Activated T-helper 17 cell treated with anti-CD3 and anti-CD28 coated beads, Interleukin-2, amount 50 U/mL, for 72 hours (primary cell): ENCODE measurements at places on chromosomes 11 and 22. TPM values are rescaled to one million over a fixed set of nuclear protein-coding genes. Genes with fewer than 3 reads are reported as not detected.

Gene FOLR3
- total RNA-seq, result not detected

Gene CDC42BPG
- total RNA-seq, result 0.71 TPM

Gene CTTN
- total RNA-seq, result 36.1 TPM

Gene CTSD
- 59.1 TPM for total RNA-seq

Gene GRM5
- not detected for total RNA-seq

Gene SCT
- not detected for total RNA-seq

Gene LAYN
- total RNA-seq, result 1.4 TPM

Gene KRTAP5-1
- total RNA-seq, result not detected

Gene OR6A2
- 0.13 TPM for total RNA-seq

Gene OR52I2
- total RNA-seq, result not detected

Gene PPFIBP2
- 4.2 TPM for total RNA-seq

Gene MPZL2
- total RNA-seq, result 21.7 TPM

Gene FXYD2
- total RNA-seq, result not detected

Gene LRRC74B
- not detected for total RNA-seq

Gene SLC22A25
- total RNA-seq, result not detected

Gene ABCC8
- total RNA-seq, result not detected

Gene CACNA1I
- total RNA-seq, result 5.3 TPM

Gene KCNJ1
- not detected for total RNA-seq
